ENCODE measurements at places on chromosomes 11 and 22. TPM values are rescaled to one million over a fixed set of nuclear protein-coding genes. Genes with fewer than 3 reads are reported as not detected.

DNA sequence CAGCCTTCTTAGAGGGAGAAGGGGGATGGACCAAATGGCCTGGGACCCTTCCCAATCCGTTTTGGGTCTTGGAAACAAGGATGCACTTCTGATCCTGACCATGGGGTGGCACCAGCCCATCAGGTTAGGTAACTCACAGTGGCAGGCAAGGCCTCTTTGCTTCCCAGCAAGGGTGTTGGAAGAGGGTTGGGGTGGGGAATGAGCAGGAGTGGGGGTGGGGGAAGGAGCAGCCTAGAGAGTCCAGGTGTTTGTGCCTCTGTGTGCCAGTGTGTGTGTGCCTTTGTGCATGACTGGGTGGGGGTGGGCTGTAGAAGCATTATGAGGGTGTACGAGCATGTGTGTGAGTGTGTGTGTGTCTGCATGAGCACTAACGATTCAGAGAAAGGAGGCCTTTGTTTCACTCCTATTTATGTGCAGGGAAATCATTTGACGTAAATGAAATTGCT, 213.1 kb downstream of the INSC start:
- no peak for DNase-seq

DNA sequence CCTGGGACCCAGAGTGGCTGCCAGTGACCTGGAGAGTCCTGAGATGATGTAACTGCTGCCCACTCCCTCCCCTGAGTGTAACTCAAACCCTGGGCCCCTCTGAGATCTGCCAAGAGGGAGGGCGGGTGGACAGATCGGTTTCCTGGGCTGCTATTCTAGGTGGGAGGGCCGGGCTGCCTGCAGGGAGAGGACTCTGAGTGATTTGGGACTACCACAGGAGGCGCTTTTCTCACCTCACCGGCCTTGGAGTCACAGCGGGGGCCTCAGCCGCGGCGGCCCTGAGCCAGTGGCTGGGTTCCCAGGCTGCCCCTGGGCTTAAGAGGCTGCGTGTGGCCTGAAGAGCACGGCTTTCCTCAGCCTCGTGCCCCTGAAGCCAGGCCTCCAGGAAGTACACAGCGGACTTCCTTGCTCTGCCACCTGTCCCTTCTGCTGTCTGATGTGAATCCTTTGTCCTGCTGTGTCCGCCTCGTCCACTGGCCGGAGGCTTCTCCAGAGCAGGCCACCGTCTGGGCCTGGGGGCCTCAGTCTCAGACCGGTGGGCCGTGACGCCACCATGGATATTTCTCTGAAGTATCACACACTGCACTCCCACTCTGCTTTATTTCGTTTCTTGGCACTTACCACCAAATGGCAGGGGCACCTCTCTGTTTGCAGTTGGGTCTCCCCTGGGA, 11.5 kb downstream of the RELT start:
- DNase-seq = no peak

The CRYBB3 gene
- not detected for total RNA-seq

DNA sequence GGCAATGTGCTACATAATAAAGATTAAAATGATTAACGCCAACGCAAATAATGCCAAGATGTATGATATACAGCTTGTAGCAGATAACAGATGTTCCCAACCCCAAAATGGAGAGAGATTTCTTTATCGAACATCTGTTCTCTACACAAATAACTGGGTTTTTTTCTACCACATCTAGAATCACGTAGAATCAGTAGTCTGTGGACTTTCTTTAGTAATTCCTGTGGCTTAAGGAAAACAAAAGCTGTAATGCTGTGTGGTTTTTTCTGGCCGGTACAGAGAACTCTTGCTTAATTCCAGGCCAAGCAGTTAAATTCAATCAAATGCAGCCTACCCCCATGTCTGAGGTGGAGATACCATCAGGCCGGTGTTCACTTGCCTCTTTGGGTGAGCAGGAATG, 303.4 kb downstream of the FAT3 start:
- DNase-seq = no peak

DNA sequence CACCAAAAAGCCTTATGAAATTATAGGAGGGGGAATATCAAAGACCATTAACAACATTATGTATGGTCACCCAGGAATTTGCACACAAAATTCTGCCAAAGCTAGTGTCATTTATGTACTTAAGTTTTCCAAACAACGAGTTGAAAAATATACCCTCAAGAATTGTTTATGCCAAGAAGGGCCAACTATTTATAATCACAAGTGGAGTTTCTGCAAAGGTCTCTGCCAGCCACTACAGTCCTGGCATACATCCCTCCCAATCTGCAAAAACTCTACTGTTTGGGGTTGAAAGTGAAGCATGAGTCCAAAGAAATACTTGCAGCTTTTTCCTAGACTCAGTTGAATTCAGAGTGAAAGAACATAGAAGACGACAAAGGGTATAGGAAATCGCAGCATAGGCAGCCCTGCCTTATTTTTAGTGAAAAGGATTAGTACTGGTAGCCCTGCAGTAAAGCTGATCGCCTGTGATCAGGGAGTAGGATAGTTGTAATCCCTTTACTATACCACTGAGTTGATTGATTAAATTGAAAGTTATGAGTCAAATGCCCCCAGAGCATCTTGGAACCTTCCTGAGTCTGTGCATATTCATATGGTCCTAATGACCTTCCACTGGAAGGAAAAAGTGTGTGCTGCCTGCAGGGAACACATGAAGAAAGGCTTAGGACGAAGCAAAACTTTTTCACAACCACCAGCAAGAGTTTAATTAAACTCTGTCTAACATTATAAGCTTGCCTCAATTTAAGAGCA, 144.0 kb downstream of the SPON1 start:
- DNase-seq = no peak

- DNase-seq = no peak
Measured at GRCh38 chr11:126197277-126197939, 14.0 kb downstream of the RPUSD4 start.

The RAC2 gene
- total RNA-seq = 26.1 TPM

GRCh38 chr11:33211153-33211552, 46.0 kb upstream of the HIPK3 start:
- DNase-seq = no peak

GRCh38 chr22:30348404-30348803, 8.3 kb downstream of the SF3A1 start:
- no peak for DNase-seq

GRCh38 chr22:49091917-49092545, 735.6 kb downstream of the BRD1 start:
- no peak for DNase-seq

The OR8U1 gene
- total RNA-seq = not detected

GRCh38 chr11:27212248-27212780, 150.7 kb downstream of the CCDC34 start:
- no peak for DNase-seq

The C11orf87 gene
- total RNA-seq = not detected

DNA sequence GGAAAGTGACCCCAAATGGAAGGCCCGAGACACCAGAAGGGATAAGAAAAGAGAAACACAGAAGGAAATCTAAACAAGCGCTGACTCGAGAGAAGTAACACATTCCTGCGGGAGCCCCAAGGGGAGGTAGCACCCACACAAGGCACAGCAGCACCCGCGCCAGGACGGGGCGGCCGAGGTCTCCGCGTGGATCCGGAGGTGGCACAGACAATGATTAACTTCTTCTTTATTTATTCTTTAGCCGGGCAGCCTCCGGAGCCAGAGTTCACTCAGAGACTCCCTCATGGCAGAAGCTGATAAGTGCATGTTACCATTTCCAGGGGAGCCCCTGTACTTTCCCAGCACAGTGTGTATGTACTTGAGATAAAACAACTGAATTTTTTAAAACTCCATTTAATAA, 5.1 kb downstream of the TOLLIP start:
- DNase-seq = peak; percentile 88

GRCh38 chr11:17851697-17852096, 117.1 kb downstream of the KCNC1 start:
- DNase-seq = no peak

DNA sequence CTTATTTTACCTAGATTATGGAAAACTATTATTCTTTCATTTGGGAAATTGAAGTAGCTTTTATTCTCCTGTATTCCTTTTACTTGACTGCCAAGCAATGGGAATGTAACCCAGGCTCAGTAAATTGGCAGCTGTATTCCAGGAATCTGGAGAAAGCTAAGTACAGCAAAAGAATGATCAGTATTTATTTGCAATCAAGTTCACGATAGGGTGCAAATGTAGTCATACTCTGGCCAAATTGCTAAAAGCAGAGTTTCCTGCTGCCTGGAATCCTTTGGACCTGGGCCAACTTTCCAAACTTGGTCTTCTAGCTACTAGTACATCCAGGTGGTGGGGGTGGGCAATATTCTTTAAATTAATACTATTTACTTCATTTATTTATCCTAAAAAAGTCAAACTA, 286.0 kb upstream of the CTSC start:
- DNase-seq = no peak

The TTC17 gene
- total RNA-seq = 69.3 TPM

DNA sequence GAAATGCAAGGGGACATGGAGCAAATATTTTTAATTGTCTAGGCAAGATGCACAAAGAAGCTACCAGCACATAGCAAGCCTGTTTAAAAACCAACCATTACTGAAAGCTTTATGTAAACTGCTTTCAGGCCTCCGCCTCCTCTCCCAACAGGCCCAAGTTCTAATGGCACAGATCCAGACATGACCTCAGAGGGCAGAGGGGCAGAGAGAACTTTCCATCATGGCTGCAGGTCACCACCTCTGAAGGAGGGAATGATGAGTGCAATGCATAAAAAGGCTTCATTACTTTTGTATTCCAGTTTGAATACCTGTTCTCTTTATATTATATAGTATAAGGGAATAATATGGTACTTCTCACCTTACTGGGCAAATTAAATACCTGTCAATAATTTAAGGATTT, 15.2 kb downstream of the DDX17 start:
- DNase-seq = no peak

The DBX1 gene
- total RNA-seq = not detected

GRCh38 chr11:34749666-34750659, 129.1 kb downstream of the EHF start:
- no peak for DNase-seq

The MMP10 gene
- not detected for total RNA-seq

The SMIM35 gene
- total RNA-seq = not detected

DNA sequence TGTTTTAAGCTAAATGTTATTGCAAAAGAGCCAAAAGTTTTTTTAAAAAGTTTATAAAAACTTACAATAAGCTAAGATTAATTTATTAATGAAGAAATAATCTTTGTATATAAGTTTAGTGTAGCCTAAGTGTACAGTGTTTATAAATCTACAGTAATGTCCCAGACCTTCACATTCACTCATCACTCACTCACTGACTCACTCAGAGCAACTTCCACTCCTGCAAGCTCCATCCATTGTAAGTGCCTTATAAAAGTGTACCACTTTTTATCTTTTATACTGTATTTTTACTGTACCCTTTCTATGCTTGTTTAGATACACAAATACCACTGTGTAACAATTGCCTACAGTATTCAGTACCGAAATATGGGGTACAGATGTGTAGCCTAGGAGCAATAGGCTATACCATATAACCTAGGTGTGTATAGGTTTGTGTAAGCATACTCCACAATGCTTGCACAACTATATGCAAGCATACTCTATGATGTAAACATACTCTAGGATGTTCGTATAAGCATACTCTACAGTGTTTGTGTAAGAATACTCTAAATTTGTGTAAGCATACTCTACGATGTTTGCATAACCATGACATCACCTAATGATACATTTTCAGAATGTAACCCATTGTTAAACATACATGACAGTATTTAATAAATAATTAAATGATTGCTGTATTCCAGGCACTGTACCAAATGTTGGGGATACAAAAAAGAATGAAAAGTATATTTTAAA, 953.0 kb downstream of the KCNA4 start:
- DNase-seq = no peak

DNA sequence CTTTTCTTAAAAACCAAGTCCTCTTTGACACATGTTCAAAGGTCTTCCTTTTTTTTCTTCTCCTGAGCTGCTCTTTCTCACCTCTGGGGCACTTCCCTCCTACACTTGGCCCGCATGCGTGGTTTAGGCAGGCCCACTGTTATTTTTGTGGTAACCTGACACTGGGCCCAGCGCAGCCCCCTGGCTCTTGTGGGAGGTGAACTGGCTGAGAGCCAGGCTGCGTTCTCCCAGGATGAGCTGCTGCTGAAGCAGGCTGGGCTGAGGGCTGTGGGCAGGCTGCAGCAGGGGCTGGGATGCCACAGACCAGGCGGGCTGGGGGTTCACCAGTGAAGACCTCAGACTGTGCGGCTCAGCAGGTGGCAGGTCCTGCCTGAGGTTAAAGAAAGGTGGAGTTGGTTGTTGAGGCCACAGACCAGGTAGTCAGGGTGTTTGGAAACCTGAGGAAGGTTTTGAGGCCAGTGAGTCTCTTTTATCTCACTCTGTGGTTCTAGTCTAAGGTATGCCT, 72.4 kb downstream of the TEAD1 start:
- no peak for DNase-seq

The RIMBP3C gene
- total RNA-seq = 0.26 TPM

The ZNF280B gene
- total RNA-seq = 1.1 TPM

DNA sequence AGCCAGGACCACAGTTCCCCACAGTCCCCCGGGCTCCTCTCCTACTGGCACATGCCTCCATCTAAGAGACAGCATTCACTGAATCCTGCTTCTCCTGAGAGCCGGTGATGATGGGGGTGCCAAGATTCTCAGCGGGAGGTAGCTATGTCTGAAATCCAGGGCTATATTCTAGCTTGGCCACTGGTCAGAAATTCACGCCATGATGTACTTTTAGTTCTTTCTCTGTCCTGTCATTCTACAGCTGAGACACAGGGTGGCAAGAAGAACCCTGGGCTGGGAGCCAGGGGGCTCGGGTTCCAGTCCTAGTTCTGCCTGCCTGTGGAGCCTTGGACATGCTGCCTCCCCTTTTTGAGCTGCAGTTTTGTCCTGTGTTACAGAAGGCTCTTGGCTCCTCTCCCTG, 59.2 kb upstream of the PHOX2A start:
- DNase-seq = peak; percentile 60

The SCUBE1 gene
- total RNA-seq = 3.9 TPM

The PLEKHA7 gene
- 43.2 TPM for total RNA-seq

The OR51B6 gene
- total RNA-seq = not detected

DNA sequence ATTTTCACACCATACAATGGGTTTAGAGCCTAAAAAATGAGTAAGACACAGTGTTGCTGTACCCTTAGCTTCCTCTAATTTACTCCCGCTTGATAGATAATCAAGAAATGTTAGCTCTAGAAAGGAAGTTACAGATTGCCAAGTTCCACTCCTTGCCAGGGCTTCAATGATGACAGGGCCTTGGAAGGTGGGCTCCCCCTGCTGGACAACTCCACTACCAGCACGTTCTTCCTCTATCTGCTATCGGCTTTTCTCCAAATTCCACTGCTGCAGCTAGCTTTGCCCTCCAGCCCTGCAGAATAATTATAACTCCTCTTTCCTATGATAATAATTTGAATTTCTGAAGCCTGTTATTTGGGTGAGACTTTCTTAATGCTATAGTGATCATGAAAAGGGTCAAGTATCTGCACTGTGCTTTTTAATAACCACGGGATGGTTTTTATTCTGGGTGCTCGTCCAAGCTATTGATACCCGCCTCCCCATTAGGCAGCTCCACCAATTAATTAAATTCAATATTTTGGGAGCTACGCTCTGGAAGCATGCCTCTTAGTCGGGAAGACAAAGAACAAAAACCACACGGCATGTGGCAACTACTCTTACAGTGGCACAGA, 9.0 kb downstream of the SYN3 start:
- no peak for DNase-seq

The GAL3ST3 gene
- total RNA-seq = not detected

- no peak for DNase-seq
Measured at GRCh38 chr11:120123946-120124345, 14.0 kb downstream of the TRIM29 start.
